ENCODE measurements at places on chromosomes 3 and 15. TPM values are rescaled to one million over a fixed set of nuclear protein-coding genes. Genes with fewer than 3 reads are reported as not detected.

GRCh38 chr3:170267793-170268192, 45.6 kb downstream of the PRKCI start:
- no peak for DNase-seq

GRCh38 chr3:81684751-81685395, 76.6 kb downstream of the GBE1 start:
- no peak for DNase-seq

- no peak for DNase-seq
These were observed 34.9 kb downstream of the PIK3CB start for GRCh38 chr3:138799822-138800221.

GRCh38 chr3:121869736-121870135, 24.5 kb upstream of the SLC15A2 start:
- DNase-seq: no peak

Gene SLC27A2
- total RNA-seq: 0.31 TPM

Gene CLASP2
- total RNA-seq: 158 TPM

GRCh38 chr15:39935241-39935640, 1.3 kb downstream of the EIF2AK4 start:
- DNase-seq: no peak

DNA sequence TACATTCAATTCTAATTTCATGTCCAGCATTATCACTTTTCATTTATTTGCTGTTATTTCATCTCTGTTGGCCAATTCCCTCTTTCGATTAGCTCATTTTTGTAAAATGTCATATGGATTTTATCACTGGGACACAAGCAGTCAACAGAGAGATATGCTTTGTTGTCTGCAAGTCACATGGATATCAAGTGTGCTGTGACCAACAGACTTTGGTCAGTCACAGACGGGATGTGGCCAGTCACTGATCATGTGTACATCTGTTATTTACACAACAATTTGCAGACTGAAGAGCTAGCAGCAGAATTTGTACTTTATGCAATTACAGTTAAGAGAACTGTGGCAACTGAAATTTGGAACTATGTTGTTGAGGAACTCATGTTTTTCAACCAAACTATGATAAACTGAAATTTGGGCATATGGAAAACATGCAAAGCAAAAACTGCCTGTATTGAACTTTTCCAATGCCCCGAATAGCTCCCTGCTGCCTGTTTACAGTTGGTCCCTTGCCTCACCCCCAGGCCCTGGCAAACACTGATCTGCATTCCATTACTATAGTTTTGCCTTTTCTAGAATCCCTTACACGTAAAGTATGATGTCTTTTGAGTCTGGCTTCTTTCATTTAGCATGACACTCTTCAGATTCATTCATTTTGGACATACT, 104.4 kb downstream of the RPL22L1 start:
- DNase-seq: no peak

Gene ACKR2
- total RNA-seq: 2.2 TPM

DNA sequence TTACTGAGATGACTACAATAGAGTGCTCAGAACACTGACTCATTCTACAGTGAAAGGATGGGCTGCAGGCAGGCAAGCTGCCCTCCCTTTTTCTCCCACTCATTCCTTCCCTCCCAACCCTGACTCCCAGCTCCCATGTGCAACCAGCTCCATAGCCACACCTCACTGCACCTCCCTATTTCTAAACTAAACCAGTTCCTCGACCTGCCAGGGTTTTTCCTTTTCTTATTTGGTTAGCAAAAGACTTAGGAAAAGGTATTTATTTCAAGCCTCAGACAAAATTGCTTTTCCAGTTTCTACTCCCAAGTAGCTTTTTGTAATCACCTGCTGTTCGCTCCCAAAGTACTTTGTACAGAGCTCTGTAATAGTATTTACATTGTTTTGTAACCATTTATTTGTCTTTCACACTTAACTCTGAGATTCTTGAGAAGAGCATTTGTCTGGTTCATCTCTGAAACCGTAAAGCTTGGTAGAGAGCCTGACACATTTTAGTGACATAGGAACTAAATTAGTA, 2.2 kb downstream of the AADAC start:
- peak; percentile 40 for DNase-seq

Gene CCDC191
- total RNA-seq: 4.3 TPM

Gene SRGAP3
- total RNA-seq: 19.7 TPM

GRCh38 chr15:81093961-81094360, 40.1 kb upstream of the CFAP161 start:
- DNase-seq: no peak

Gene GALNT15
- total RNA-seq: 5.5 TPM

Gene AHSG
- not detected for total RNA-seq

DNA sequence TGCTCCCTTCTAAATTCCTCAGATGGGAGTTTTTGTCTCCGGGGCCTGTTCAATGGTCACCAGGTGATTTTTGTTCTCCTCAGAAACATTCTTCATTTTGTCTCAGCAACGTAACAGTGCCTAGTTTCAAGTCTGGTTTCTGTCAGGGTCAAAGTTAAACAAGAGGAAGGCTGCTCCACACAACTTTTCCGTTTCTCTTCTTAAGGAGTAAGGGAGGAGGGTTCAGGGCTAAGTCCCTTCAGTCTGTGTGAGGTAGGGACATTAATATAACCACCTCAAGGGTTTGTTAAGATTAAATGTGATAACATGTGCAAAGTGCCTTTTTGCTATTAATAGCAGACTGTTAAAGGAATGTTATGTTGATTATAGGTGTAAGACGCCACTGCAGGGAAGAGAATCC, 41.8 kb downstream of the HOMER2 start:
- no peak for DNase-seq

Gene FBN1
- 411 TPM for total RNA-seq

Gene POPDC2
- 38.7 TPM for total RNA-seq

Gene STAC
- total RNA-seq: 32.6 TPM

Gene CNTN3
- total RNA-seq: 6.9 TPM

- peak; percentile 45 for DNase-seq
These were observed 128.7 kb upstream of the WNT5A start for GRCh38 chr3:55615694-55616295.
